Spinal cord (tissue), 10 donors: ENCODE measurements at places on chromosomes 2 and 18. TPM values are rescaled to one million over a fixed set of nuclear protein-coding genes. Genes with fewer than 3 reads are reported as not detected.

KCNIP3 gene
- total RNA-seq: 11.2 TPM

GRCh38 chr18:111306-112014 is 46.9 kb upstream of the USP14 start:
- DNase-seq: peak; percentile 70

ACADL gene
- total RNA-seq: 5.8 TPM

DNA sequence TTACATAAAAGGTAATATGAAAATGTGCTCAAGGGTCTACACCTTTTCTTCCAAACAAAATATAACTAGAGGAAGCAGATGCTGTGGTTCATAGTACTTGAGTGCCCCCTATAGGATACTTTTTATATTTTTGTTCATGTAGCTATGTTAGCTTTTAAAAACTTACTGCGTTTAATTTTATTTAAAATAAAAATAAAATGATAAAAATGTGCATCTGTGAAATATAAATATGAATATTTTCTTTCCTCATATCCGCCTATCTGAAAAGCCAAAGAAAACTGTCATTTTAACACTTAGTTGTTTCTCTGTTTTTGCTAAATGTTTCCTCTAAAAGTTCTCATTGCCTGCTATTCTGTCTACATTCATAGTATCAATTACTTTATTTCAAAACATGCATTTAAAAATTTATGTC is 9.6 kb upstream of the LRP1B start:
- DNase-seq: peak; percentile 55

RESP18 gene
- total RNA-seq: 2.8 TPM

DNA sequence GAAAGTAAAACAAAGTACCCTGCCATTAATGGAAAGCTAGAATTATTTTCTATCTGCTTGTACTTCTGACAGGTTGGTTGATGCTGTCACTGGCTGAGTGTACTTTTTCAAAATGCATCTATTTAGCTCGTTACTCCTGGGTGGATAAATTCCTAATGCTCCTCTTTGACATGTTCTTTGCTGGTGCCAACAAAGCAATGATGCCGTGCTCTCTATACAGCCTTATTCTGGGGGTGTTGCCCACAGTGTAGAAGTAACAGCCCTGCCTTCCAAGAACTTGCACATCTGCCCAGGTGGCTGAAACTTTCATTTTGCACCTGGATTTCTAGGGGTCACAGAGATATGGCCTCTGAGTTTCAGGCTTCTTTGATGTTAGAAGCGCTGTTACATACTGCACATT is 132.4 kb downstream of the SLC4A3 start:
- DNase-seq: no peak

DNA sequence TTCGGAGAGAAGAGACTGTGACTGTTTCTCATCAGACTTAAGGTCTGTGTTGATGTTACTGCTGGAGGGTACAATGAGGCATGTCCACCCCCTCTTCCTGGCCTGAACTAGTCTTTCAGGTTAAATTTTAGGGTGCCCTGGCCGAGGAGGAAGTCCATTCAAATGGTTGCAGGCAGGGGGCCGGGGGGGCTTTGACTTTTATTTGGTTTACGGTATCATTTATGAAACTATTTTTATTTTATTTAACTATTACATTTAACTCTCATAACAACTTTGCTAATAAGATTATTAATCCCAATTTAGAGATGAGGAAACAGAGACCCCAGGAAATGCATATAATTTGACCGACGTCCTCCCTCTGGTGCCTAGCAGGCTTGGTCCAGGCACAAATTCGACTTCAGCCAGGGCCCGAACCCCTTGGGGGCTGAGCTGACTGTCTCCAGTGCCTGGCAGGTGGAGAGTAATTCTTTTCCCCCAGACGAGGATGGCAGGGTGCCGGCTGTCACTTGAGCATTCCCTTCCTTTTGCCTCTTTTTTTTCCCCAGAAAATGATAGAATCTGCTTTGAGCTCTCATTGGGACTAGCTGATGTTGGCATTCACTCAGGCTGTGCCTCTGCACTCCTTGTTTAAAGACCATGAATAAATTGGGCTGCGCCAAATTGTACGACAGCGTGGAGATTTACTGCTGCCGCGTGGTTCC is 255.3 kb upstream of the SALL3 start:
- DNase-seq: peak; percentile 54
